ENCODE measurements at places on chromosomes 12 and 14.

DNA sequence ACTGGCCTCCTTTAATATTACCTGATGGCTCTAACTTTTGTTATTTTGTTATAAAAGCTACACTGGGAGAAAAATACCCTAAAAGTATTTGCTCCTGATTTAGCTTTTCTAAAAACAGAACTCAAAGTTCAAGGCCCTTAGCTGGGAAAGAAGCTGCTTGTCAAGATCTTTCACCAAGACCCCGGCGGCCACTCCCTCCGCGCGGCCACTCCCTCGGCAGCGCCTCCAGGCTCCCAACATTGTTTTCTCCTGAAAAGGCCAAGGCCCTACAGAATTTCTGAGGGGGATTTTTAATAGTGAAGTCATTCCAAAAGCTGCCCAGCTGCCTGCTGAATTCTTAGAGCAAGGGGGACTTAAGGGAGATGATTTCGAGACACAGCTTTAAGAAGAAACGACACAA, 96.4 kb downstream of the NTN4 start:
- no peak for DNase-seq

- no peak for DNase-seq
Measured at GRCh38 chr14:20781803-20782202, 735 bp downstream of the RNASE6 start.

- DNase-seq, result no peak
Measured at GRCh38 chr14:75904311-75904710, 77.5 kb downstream of the TGFB3 start.

DNA sequence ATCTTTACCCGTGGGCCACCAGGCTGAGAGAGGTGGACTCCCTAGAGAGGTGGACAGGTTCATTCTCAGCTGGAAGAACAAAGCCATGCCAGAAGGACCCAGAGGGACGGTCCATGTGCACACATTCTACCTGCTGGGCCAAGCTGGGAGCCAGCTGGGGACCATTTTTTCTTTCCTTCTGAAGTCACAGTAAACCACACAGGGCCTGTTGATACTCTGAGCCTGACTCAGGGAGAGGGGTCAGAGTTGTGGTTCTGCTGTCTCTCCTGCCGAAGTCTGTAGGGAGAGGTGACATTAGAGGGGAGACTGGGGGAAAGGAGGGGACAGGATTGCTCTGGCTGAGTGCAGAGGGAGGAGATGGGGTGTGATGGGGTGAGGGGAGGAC, 148.6 kb downstream of the TSPAN9 start:
- DNase-seq, result no peak

- DNase-seq, result no peak
Measured at GRCh38 chr12:76556368-76556767, 3.2 kb downstream of the OSBPL8 start.

DNA sequence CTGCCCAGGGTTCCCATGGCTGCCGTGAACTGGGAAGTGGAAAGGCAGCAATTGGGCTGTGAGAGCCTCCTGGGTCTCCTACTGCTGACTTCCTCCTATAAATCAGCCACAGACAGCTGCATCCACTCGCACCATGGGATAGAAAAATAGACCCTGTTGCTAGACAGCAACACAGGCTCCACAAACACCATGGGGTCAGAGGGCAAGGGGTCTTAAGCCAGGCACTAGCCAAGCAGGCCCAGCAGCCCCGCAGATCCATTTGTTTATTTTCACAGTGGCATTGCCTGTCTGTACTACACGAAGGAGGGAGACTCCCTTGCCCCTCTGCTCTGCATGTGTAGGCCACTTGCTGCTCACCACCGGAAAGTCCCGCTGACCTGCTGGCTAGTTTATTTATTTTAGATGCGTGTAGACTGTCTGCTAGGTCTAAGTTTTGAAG, 139.8 kb downstream of the DACT1 start:
- no peak for DNase-seq

DNA sequence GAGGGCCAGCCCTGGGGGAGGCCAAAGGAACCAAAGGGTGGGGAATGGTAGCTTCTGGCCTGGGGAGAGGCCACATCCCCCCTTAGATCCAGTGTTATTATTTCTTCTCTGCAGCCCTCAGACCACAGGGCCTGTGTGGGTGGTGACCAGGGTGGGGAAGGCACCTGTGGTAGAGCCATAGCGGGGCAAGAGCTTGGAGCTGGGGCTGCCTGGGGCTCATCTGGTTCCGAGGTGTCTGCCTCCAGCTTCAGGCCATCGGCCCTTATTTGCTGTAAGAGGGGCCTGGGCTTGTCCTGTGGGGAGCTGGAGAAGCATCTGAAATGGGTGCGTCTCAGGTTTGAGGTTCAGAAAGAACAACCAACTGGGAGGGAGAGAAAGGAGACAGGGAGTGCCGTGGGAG, 2.1 kb upstream of the B3GNT4 start:
- no peak for DNase-seq

GRCh38 chr14:71701990-71702389, 230.2 kb upstream of the RGS6 start:
- DNase-seq, result no peak

- no peak for DNase-seq
Measured at GRCh38 chr14:74982661-74983060, 20.1 kb upstream of the EIF2B2 start.

GRCh38 chr12:87518481-87518880, 510.7 kb downstream of the C12orf50 start:
- no peak for DNase-seq

DNA sequence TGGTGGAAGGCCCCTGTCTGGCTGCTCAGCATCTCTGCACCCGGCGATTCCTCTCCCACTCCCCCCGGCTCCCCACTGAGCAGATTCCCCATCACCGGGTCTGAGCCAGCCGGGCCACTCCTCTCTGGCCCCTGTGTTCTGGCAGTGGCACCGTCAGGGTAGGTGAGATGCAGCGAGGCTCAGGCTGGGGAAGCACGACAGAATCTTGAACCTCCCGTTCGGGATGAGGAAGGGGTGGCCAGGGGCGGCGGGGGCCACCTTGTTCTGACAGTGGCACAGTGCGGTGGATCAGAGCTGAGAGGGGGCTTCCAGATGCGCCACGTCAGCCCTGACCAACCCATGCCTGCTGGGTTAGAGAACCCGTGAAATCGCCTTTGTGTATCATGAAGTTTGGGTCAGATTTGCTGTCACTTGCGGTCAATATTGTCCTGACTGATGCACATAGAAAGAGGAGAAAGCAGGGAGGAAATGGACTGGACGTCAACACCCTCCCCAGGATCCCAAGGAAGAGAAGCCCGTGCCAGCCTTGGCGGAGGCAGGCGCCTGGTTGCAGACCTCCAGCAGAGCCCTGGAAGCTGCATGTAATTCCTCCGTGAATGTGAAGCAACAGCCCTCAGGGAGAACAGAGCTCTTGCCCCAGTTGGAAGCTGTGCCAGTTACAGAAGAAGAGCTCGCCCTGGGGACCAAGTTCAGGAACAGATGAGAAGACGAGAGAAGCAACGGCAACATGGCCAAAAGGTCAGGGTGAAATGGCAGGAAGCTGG, 137.1 kb upstream of the SFSWAP start:
- no peak for DNase-seq

DNA sequence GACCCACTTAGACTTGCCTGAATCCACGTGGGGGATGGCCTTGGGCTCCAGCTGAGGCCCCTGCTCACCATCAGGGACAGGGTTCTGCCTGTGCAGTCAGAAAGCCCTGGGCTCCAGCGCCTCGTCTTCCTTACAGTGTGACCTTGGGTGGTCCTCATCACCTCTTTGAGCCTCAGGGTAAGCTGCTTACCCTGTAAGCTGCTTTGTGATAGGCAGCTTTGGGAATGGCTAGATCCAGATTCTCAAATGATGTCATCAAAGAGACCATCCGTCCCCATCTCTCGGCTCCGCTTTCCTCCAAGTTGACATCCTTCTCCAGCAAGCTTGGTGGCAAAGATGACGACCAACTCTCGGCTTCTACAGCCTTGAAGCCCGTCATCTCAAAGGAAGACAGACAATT, 127.0 kb downstream of the ADCK1 start:
- no peak for DNase-seq

- DNase-seq, result no peak
Measured at GRCh38 chr12:86681060-86681459, 424.9 kb upstream of the MGAT4C start.

DNA sequence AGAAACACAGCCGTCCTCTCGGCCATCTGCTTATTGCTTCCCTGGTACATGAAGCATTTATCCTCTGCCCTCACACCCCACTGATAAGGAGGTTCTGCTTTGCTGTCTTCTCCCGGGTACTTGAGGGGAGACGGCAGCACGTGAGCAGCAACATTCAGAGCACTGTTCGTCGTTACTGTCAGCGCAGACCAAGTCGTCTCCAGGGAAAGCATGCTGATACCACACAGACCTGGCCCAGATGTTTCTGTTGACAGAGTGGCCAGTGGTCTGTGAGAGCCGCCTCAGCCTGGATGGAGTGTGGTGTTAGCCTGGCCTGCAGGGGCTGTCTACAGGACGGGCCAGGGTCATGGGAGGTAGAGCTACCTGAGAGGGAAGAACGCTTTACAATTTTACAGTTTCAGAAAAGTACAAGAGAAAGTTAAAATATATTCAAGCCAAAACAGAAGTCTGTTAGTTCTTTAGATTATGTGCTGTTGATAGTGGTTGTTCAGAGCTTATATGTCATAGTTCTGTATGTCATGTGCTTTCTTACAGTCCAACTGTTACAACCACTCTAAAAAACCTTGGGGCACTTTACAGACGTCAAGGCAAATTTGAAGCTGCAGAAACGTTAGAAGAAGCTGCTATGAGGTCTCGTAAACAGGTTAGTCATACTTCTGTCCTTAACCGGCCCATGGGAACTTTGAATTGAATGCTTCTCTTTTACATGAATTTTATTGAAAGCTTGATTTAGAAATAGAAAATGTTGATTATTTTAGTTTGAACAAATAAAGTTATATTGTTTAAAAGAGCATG, 38.2 kb downstream of the XRCC3 start:
- no peak for DNase-seq

GRCh38 chr12:104619305-104619704, 162.6 kb downstream of the CHST11 start:
- DNase-seq, result no peak

GRCh38 chr14:22403296-22403695, 185.7 kb downstream of the DAD1 start:
- DNase-seq, result no peak

DNA sequence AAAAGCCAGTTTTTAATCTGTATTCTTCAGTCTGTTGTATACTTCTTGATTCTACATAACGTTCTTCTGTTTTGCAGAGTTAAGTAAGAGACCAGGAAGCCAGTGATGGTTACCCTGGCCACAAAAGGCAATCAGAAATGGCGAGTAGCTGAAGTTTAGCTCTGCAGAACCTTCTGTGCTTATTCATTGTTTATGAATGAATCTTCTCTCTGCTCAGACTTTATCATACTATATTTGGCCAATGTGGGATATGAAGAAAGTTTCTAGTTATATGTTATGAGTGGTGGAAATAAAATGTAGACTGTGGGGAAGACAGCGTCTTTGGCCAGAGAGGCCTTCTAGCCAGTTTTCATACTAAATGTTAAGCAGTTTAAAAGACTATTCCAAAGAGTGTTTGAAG, 249.9 kb upstream of the RGS6 start:
- DNase-seq, result no peak

- DNase-seq, result no peak
Measured at GRCh38 chr12:106601496-106601895, 18.7 kb downstream of the RFX4 start.
